ENCODE measurements at places on chromosomes 6 and 20.

DNA sequence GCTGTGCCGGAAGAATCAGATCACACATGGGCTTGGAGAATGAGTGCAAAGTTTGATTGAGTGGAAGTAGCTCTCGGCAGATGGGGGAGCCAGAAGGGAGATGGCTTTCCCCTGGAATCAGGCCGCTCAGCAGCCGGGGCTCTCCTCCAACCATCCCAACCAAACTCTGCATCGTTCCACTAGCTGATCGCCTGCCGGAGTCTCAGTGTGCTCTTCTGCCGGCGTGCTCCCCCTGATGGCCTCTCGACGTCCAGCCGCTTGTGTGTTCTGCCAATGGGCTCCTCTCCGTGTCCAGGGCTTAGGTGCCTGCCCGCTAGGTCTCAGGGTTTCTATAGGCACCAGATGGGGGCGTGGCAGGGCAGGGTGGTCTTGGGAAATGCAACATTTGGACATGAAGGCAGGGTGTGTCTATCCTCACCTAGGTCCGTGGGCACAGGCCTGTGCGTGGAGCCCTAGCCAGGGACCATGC lies 4.9 kb upstream of the BIRC7 start:
- DNase-seq: no peak

DNA sequence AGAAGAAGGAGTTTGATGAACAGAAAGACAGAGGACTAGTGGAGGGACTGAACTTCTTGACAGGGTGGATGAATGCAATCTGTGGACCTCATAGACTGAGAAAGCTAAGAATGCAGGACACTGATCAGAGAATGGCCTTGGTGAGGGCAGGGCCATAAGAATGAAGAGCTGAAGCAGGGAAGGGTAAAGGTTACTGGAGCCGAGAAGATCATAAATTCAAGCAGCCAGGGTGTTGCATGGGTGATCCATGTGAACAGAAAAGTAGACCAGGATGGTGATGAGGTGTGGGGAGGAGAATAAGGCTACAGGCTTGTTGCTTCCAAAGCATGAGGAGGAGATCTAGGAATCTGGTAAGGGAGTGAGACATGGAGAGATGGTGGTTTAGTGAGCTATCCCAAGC lies 295.9 kb downstream of the ADGB start:
- DNase-seq: no peak

DNA sequence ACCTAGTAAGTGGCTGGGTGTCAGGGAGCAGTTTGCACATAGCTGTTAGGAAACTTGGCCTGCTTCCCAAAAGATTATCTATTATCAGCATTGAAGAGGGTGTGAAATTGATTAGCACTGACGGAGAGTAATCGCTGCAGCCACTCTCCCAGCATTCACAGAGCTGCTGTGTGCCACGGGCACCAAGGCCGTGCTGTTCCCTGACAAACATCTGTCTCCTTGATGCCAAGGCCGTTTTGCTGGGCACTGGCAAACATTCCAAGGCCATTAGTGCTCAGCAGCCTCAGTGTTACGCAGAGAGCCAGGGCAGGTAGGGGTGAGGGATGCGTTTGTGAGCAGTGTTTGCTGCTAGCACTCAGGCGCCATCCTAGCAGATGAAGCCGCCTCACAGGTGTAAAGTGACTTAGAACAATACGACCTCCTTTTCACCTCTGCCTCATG lies 57.7 kb upstream of the VSTM2L start:
- DNase-seq: no peak

GRCh38 chr6:21873562-21873961 lies 280.0 kb downstream of the SOX4 start:
- peak; percentile 57 for DNase-seq

DNA sequence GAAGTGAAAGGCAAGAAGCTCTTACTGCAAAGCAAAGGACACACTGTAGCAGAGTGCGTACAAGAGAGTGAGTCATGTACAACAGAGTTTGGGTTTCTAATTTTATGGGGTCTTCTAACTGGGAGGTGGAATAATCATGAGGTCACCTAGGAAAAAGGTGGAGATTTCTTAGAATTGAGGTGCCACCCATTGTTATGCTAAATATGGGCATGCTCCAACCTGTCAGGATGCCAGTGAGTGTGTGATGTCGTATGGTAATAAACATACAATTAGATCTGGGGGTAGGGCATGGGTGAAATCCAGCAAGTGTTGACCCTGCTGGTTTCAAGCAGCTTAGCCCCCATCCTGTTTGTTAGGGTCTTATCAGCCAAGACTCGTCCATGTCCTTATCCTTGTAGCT lies 46.6 kb downstream of the OR2B6 start:
- no peak for DNase-seq

- no peak for DNase-seq
Observed at GRCh38 chr6:45787384-45787783, 228.3 kb downstream of the CLIC5 start.

DNA sequence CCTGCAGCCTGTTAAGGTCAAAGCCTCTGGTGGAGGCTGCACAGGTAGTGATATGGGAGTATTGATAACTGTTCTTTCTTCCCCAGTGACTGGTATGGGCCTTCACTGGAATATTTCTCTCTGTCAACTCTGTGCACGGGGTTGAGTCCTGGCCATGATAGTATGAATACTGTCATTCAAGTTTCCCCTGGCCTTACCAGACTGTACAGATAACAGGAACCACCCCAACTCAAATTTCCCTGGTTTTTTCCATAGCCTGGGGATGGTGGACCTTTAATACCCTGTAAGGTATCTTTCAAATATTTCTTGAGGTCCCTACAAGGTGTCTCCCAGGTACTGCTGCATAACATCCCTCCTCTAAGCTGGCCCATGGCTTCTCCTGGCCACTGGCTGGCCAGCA lies 51.4 kb upstream of the TNFAIP3 start:
- no peak for DNase-seq
